ENCODE measurements at places on chromosomes 12 and 14.

GRCh38 chr12:55935738-55936151, 4.8 kb downstream of the DGKA start:
- no peak for DNase-seq

DNA sequence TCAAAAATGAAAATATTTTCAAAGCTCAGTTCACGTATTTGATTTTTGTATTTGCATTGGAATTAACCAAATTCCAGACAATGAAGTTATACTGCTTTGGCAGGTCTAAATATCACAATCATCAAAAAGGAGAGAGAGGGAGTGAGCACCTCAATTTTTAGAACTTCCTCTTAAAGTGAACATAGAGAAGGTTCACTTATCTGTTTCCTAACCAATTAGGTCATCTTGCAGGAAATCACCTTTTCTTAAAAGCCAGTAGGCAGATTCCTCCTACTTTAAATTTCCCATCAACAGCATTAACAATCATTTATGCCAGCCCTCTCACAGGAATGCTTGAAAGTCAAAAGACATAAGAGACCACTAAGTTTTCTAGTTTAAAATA, 388.7 kb downstream of the ZFP36L1 start:
- no peak for DNase-seq

- DNase-seq = no peak
These were observed 9.9 kb downstream of the HECTD1 start for GRCh38 chr14:31197671-31198070.

DNA sequence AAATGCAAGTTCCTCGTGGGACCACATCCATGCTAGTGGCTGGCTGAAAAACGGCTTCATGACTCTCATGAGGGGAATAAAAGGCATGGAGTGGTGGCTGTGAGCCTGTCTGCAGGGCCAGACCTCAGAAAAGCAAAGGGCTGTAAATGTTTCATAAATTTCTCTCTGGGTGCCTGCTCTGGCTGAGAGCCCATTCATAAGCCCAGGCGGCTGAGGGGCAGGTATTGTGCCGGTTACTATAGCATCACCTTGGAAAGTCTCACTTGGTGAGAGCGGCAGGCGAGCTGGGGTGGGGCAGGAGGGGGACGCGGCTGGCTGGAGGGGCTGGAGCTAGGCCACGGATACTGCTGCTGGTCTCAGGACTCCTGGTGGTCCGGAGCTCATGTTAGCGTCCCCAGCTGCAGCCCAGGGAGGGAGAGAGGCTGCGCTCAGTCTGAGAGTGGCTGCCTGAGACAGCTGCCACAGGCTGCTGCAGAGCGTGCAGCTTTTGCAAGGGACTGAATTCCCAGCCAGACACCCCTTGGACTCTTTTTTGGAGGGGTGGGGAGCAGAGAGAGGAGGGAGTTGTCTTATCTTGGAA, at the start of gene SLC17A8:
Gene SLC17A8 (plus strand): TSS at position 431 of the 580 bp plus-strand sequence. CDS start 318 bp downstream, outside the sequence.
- no peak for DNase-seq

GRCh38 chr14:41609704-41610183, 3.1 kb downstream of the LRFN5 start:
- DNase-seq = peak; percentile 14

- no peak for DNase-seq
These were observed 29.4 kb downstream of the CCER1 start for GRCh38 chr12:90925562-90925961.

DNA sequence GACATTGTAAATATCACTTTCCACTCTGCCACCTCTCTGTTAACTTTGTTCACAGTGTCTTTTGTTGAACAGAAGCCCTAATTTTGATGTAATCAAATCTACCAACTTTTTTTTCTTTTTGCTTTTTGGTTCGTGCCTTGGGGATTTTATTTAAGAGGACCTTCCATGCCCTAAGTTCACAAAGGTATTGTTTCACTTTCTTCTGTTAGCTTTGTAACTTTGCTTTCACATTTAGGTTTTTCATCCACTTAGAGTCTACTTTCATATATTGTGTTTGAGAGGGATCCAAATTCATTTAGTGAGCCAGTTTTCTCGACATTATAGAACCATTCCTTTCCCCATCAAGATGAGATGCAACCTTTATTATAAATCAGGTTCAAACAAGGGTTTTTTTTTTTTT, 275.7 kb upstream of the CRY1 start:
- DNase-seq = no peak

DNA sequence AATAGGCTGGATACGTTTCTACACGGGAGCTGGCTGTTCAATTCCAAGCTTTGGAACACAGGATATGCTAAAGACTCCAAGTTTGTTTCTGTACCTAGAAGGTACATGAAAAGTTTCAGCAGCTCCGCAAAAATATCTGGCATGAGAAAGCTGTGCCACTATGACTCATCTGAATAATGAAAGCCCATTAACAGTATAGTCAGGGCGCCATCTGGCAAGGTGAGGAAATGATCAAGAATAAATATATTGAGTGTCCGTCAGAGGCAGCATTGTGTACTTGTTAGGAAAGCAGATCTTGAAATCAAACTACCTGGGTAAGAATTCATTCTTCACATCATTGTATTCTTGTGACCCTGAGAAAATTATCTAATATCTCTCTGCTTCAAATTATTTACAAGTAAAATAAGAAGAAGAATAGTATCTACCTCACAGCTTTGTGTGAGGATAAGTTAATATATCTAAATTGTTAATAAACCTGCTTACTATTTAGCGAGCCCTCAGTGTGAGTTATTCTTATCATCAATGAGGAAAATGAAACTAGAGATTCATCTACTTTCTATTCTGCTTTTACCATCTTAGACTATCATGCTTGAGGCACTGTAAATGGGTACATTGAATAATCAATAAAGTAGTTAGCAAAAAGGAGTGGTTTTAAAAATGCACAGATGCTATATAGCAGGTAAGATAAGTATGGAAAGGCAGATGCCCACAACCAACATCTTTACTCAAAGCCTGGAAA, 53.5 kb downstream of the FSCB start:
- peak; percentile 67 for DNase-seq

DNA sequence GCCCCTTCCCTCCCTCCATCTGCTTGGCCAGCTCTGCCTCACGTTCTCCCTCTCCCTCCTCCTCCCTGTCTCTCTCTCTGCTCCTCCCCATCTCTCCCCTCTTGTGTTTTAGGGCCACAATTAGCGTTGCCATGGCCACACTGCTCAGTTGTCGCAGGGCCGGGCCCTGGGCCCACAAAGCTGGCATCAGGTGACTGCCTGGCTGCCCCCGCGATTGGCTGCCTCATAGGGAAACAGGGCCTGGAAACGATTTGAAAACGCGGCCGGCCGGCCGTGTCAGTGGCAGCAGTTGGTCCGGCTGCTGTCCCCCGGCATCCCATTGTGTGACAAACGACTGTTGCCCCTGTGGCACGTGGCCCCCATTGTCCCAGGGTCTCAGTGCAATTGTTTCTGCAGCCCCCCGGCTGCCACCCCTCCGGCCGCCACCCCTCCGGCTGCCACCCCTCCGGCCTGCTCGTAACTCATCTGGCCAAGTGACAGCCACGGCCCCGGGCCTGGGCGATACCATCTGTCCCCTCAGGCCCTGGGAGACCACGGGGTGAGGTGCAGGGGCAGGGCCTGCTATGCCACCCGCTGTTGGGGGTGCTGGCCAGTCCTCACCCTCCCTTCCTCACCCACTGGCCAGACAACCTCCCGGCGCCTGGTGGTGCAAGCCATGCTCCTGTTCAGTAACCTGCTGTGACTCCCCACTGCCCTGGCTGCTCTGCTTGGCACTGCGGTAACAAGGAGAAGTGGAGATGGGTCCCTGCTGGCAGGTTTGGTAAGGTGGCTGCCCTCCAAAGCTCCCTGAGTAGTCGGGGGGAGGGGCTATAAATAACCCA, 17.4 kb downstream of the FOXN4 start:
- peak; percentile 90 for DNase-seq

GRCh38 chr12:3328571-3328970, 162.4 kb upstream of the PRMT8 start:
- no peak for DNase-seq

DNA sequence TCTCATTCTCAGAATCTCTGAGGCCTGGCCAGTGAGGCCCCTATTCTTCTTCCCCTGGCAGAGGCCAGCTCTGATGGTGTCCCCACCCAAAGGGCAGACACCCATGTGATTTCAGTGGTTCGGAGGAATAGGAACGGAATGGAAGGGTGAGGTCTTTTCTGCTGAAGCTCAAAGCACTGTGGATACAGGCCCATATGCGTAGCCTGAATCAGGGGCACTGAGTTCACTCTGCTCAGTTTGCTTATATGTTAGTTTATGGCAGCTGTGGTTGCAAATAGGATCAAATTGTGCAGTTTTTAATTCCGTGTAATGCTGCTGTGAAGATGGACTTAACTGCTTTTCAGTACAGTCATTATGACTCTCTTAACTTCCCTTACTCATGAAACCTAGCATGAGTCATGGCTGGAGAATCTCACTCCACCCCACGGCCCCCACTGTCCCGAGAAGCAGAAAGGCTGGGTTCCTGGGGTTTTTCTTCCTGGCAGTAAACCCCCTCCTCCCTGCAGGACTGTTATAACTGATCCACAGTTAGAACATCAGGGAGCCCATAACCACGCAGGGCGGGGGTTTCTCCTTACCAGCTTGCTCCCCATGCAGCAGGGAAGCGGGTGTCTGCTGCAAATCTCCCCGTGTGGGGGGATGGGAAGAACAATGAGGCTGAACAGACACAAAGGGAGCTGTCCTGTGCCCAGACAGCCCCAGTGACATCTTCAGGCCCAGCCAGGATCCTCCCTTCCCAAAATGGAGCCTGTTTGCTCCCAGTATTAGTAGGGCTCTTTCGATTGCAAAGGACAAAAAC, 122.7 kb downstream of the SLC38A6 start:
- no peak for DNase-seq

DNA sequence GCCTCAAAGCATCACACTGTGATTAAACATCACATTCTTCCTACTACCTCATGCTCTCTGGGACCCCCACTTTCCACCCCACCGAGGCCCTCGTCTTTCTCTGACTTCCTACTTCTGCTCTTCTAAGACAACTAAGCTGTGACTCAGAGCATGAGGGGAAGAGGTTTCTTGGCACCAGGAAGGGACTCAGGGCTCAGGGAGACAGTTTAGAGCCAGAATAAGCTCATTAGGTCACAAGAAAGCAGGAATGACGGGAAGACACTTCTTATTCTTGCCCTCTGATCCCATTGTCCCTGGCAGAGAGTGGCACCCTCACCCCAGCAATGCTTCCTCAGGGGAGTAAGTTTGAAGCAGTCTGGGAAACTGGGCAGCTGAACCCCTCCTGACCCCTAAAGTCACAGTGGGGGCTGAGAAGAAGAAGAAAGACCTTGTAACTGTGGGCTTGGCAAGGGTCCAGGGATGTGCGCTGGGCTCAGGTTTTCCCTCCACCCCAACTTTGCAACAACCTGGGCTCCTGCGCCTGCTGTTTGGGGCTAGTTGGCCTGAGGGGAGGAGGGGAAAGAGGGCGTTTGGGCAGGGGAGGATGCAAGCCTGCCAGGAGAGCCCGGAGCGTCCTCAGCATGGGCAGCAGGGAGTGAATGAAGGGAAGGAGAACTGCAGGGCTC, 64.6 kb upstream of the ACTN1 start:
- no peak for DNase-seq

- peak; percentile 37 for DNase-seq
These were observed 87.9 kb downstream of the SRRM4 start for GRCh38 chr12:119069147-119069642.

DNA sequence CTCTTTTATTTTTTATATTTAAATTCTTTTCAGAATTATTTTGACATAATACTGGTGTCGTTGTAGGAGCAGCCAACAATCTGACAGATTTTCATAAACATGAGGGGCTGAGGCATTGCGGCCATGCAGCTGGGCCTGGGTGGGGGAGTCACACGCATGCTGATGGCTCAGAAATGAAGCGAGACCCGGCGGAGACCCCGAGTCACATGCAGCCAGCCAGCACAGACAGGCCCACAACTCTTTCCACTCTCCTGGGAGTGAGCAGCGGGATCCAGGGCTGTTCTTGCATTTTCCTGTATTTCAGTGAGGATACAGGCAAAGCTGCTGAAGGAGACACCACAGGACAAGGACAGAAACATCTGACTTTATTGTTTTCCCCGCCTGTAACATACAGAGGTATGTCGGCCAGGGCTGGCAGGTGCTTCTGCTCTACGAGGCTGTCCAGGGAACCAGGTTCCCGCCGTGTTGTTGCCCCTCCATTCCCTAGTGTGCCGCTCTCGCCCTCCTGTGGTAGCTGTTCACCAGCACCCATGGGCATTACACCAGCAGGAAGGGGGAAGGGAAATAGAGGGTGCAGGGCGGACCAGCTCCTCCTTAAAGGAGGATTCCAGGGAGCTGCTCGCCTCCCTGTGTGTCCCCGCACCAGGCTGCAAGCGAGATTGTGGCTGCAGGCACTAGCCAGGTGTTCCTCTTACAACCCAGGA, 30.5 kb downstream of the FZD10 start:
- DNase-seq = peak; percentile 15

DNA sequence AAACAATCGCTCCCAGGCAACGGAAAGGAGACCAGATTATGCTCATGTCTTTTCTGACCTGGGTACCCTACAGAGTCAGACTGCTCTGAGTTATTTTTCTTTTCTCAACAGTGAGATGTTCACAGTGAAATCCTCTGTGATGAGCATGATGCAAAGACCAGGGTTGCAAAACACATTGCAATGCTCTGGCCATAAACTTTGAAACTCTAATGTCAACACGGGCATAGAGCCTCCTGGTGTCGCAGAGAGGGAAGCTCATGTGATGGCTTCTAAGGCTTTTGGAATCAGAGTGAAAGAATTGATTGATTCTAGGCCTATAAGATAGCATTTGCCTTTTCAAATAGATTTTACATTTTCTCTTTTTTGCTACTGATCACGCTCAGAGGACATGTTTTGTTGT, 193.4 kb downstream of the RASSF9 start:
- no peak for DNase-seq

- no peak for DNase-seq
These were observed 116.1 kb downstream of the C12orf42 start for GRCh38 chr12:103379670-103380069.

- DNase-seq = no peak
These were observed 101.1 kb downstream of the PLEKHG7 start for GRCh38 chr12:92803903-92804302.

GRCh38 chr12:29008786-29009185, 140.3 kb upstream of the FAR2 start:
- DNase-seq = no peak

GRCh38 chr14:24662753-24663152, 28.8 kb upstream of the GZMB start:
- no peak for DNase-seq

- DNase-seq = peak; percentile 77
These were observed at the start of gene CAMKK2 for GRCh38 chr12:121296618-121297434. TSS of gene CAMKK2 (minus strand) at chr12:121296709. CDS start at chr12:121274526, 22,183 bp downstream.

GRCh38 chr14:52021957-52022600, 32.7 kb downstream of the RTRAF start:
- no peak for DNase-seq

DNA sequence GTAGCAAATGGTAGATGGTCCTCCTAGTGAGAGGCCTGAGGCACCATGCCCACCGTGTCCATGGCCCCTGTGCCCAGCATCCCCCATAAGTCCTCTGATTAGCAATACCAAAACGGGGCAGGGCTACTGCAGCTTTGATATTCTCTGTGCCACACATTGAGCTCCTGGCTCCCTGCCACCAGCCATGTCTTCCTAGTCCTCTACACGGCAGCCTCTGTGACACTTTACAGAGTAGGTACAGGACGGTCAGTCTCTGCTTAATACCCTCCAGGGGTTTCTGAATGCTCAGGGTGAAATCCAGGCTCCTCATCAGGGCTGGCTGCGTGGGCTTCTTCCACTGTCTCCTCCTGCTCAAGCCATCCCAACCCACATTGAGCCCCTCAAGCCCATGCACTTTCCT, 8.0 kb downstream of the RBM19 start:
- no peak for DNase-seq

GRCh38 chr14:72186523-72186922, 254.3 kb downstream of the RGS6 start:
- no peak for DNase-seq

- peak; percentile 16 for DNase-seq
These were observed 1.3 kb downstream of the SBNO1 start for GRCh38 chr12:123363390-123363739.

GRCh38 chr14:60622210-60622916, 26.9 kb downstream of the SIX1 start:
- DNase-seq = no peak

Data from NCI-H2029 (cell line).